ENCODE measurements at places on chromosomes 6 and 20.
A peak's percentile ranks its signal among the peaks of the same experiment; 100 is the strongest.

GRCh38 chr6:145736661-145737144 is 1.4 kb upstream of the EPM2A start:
- no peak for DNase-seq

- DNase-seq, result no peak
Measured at GRCh38 chr20:7856756-7857155, 83.5 kb downstream of the HAO1 start.

DNA sequence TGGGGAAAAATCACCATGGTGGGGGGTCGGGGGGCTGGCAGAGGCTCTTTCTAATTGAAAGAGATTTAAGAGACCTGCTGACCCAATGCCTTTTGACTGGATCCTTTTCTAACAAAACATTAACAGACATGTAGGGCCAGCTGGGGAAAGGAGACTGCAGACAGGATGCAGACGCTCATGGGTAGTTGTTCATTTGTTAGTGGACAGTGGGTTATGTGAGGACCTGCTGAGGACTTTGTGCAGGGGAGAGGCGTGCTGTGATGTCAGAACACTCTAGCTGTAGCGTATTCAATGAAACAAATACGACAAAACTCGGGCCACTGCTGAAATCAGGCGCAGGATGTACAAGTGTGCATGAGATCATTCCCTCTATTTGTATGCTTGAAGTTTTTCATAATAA is 1.2 kb downstream of the IP6K3 start:
- no peak for DNase-seq

- no peak for DNase-seq
Measured at GRCh38 chr6:93568169-93568568, 148.8 kb upstream of the EPHA7 start.

DNA sequence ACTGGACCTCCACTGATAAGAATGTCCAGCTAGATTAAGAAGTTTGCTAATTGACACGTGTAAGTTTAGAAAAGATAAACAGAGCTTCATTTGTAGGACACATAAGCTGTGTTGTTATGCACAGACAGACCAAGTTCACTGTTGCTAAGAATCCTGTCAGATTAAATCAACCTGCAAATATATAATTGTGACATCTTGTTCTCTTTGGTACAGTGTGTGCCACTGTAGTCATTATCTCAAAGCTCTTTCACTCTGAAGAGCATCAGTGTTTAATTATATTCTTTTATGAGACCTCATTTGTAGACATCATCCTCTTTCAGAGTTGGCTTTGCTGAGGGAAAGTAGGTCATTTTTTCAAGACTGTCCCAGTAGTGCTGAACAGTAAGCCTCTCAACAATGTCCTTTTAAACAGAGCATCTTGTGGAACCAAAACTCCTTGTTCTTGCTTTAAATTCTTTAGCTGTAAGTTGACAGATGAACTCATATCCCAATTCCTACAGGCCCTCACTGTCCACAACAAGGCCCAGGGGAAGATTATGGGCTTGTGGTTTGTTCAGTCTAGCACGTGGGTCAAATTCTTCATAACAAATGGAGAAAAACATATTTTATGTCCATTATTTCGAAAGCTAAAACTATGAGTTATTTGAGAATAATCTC is 252.4 kb downstream of the HDGFL1 start:
- no peak for DNase-seq

DNA sequence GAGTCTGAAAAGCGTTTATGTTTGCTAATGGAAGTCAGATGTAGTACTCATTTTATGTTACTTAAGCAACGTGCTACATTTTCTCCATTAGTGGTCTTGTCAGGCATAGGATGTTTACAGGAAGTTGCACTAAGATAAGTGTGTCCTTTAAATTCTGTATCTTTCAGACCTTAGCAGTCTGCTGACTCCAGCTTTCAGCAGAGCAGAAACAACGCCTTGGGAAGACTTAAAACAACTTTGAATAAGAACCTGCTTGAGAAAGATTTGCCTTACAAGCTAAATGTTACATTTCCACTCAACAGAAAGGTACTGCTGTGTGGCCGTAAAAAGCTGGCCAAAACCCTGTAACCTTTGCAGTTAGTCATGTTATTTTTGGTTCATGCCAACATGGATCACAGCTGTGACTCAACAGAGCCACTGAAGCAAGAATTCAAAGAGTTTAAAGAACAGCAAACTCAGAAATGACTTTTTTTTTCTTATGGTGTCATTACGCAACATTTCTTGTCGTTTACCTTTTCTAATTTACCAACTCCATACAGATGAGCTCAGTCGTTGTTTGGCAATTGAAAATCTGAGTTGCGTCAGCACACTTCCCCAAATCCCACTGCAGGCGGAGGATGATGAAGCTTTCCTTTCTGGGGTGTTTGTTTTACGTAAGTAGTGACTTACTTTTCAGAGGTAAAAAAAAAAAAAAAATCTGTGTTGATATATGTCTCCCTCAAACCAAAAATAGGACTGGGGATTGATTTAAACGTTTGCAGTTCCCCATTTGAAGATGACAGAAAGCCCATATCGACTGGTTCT is 27.9 kb upstream of the BMP6 start:
- DNase-seq, result peak; percentile 79

DNA sequence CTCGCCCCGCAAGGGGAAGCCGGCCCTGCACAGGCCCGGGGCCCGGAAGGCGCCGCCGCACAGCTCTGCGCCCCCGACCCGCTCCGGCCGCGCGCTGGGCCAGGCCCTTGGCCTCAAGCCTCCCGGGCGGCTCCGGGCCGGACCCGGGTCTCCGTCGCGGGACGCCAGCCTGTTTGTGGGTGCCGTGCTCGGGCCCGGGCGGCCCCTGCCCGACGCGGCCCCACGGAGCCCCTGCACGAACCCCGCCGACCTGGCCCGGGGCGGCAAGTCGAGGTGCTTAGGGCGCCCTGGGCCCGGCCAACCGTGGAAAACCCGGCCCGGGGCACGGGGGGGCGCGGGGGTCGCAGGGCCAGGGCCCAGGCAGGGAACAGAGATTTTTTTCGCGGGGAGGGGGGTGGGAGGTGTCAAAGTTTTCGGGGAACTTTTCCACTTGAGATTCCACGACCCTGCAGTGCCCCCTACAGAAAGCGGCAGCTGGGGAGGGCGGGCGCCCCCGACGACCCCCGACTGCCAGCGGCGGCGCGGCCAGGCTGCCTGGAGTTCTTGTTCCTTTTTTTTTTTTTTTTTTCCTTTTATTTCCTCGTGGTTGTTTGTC is 805 bp upstream of the STX16 start:
- no peak for DNase-seq

- no peak for DNase-seq
Measured at GRCh38 chr6:166648846-166649245, 21.8 kb upstream of the RPS6KA2 start.

DNA sequence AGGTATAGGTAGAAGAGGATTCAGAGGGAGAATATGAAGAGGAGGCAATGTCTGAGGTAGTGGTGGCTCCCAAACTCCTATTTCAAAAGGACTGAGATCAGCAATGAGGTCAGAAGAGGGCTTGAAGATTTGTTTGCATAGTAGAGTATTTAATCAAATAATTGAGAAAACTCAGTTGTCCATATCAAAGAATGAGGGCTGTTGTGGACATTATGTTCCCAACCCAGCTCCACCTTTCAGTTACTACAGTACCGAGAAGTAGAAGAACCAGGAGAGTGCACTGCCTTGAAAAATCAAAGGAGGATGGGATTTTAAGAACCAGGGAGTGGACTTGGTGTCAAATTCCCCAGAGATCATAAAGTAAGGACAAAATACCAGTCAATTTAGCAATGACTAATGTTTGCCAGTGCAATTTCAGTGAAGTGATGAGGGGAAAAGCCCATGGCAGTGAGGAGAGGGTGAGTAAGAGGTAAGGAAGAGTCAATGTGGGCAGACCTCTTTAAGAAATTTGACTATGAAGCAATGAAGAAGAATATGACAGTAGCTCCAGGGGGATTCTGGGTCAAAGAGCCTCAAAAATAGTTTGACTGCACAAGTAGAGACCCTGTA is 382.4 kb downstream of the PKHD1 start:
- no peak for DNase-seq

GRCh38 chr20:43899274-43900120 is 15.2 kb upstream of the TOX2 start:
- DNase-seq, result no peak

- peak; percentile 86 for DNase-seq
Measured at GRCh38 chr6:149922642-149923326, at the start of gene RAET1G. Gene RAET1G (minus strand): TSS chr6:149923121. CDS start chr6:149923010, 111 bp downstream.

GRCh38 chr6:48389146-48390043 is 278.4 kb upstream of the PTCHD4 start:
- no peak for DNase-seq

DNA sequence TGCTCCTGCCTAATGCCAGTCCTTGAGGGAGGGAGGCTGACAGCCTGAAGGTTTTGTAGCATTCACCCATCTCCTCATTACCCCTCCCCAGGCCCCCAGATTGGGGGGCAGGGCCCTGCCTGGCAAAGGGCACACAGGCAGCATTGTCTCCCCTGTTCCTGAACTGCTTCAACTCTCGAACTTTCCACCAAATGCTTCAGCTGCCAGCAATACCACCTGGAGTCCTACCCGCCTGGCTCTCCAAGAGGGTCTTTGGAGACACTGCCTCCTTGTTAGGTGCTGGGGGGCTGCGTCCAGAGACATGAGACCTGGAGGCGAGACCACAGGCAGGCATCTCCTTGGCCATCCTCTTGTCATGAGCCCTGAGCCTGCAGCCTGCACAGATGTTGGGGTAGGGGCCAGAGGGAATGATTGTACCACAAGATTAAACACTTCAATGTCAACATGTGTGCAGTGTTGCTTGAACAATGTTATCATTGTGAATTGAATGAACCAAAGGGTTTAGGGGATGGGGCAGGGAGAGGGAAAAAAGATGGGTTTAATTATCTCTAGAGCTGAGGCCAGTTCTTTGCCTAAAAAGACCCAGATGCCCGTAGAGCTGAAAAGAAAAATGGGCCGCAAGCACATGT is 25.0 kb downstream of the BMP7 start:
- no peak for DNase-seq

DNA sequence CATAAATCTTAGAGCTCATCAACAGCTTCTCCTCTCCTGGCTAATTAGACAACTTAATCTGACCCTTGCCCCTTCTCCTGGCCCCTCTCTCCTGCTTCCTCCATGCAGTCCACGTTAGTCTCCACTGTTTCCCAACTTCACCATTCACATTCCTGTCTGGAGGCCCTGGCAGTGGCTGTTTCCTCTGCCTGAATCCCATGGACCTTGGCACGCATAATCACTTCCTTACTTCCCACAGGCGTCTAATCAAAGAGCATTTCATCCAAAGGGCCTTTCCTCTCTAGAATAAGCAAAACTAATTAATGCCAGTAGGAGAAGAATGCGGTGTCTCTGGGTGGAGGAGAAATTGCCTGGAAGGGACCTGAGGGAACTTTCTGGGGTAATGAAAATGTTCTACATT is 16.4 kb upstream of the XRN2 start:
- no peak for DNase-seq

GRCh38 chr20:38113401-38114325 is 51.4 kb downstream of the TGM2 start:
- DNase-seq, result no peak
